ENCODE measurements at places on chromosomes 3 and 15.
A peak's percentile ranks its signal among the peaks of the same experiment; 100 is the strongest.

DNA sequence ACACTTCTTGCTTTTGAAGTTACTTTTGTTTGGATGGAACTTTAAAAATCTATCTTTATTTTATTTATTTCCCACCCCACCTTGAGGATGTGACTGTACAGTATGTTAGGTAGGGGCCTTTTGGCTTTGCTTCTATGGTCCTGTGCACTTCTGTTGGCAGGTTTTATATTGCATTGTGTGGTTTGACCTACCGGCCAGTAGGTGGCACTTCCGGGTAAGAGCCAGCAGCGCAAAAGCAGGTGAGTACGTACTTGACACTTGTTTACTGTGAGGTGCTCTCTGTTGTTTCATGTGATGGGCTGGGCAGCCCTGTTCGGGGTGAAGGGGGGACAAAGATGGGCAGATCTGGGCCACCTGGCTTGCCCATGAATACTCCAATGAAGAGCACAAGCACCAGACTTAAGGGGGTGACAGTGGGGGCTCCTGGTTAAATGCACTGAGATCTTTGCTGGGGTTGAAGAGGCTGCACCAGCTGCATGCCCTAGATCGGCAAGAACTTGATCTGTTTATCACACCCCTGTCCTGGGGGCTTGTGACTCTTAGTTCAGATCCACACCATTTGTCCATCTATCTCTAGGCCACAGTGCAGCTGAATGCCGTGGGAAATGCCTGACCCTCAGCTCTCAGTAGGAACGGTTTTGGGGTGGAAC lies 131.6 kb downstream of the NLGN1 start:
- no peak for DNase-seq

- DNase-seq, result peak; percentile 63
These were observed 74.0 kb upstream of the PLCL2 start for GRCh38 chr3:16810593-16811367.

- peak; percentile 28 for DNase-seq
These were observed 123.2 kb downstream of the IGF1R start for GRCh38 chr15:98771541-98771940.

- peak; percentile 88 for DNase-seq
These were observed 79.2 kb downstream of the EFL1 start for GRCh38 chr15:82183121-82184031.

GRCh38 chr3:194485468-194485880 lies 1.3 kb downstream of the ATP13A3 start:
- DNase-seq, result peak; percentile 45

GRCh38 chr3:189936201-189936945 lies 184.3 kb downstream of the P3H2 start:
- no peak for DNase-seq

DNA sequence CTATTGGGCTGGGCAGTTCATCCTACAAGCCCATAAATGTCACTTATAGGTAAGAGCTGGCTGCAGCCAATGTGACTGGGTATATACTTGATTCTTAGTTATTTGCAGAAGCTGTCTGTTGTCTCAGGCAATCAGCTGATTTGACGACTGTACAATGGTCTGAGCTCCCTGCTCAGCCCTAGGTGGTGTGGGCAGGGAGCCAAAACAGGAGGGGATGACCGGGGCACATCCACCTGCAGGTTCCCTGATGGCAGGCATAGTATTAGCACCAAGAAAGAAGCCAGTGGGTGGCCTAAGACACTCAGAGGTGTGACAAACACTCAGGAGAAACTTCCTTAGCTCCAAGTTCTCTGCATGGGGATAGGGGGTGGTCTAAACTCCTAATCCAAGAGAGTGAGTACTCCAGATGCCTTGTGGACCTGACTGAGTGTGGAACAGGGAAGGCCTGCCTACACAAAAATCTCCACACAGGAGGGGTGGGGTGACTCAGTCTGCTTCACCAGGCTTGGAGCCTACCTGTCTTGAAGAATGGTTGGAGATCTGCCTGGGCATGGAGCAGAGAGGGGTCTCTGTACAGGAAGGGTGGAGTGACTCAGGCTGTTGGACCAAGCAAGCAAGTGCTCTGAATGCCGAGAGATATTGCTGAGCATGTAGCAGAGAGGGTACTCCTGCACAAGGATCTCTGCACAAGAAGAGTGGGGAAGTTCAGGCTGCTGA lies 690.4 kb upstream of the NAALADL2 start:
- DNase-seq, result no peak

DNA sequence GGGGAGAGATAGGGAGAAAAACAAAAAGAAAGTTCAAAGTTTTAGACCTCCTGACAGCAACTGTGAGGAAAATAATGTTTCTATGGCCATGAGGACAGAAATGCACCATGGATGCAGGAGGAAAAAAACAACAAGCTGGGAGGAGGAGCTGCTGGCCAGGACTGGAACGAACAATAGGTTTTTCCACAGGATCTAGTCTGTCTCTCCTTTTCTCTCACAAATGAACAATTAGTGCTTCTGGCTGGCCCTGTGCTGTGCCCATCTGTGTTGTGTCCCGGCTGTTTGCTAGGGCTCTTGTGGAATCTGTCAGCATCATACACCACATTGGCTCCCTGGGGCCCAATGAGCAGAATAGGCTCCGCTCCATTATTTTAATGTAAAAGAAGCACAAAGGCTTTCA lies 15.2 kb downstream of the GK5 start:
- DNase-seq, result peak; percentile 43

- DNase-seq, result peak; percentile 72
These were observed 30.2 kb downstream of the KCNAB1 start for GRCh38 chr3:156150434-156151066.

DNA sequence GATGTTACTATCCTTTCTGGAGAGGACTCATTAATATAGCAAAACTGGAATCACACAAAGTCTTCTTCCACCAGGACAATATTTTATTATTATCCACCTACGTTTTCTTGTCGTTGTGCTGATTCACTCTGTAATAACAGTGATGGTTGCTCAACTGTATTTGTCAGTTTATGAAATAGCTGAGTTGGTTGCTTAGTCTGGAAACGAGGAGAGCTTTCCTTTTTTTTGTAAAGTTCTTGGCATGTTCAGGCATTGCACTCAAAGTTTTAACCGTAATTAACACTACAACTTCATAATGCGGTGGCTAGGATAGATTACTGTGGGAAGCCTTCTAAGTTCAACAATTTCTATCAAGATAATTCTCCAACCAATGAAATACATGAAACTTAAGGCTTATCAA lies 131.2 kb downstream of the RAP2B start:
- no peak for DNase-seq

GRCh38 chr3:187957582-187957981 lies 196.4 kb upstream of the LPP start:
- no peak for DNase-seq

GRCh38 chr3:110397115-110397514 lies 674.5 kb upstream of the NECTIN3 start:
- DNase-seq, result no peak

DNA sequence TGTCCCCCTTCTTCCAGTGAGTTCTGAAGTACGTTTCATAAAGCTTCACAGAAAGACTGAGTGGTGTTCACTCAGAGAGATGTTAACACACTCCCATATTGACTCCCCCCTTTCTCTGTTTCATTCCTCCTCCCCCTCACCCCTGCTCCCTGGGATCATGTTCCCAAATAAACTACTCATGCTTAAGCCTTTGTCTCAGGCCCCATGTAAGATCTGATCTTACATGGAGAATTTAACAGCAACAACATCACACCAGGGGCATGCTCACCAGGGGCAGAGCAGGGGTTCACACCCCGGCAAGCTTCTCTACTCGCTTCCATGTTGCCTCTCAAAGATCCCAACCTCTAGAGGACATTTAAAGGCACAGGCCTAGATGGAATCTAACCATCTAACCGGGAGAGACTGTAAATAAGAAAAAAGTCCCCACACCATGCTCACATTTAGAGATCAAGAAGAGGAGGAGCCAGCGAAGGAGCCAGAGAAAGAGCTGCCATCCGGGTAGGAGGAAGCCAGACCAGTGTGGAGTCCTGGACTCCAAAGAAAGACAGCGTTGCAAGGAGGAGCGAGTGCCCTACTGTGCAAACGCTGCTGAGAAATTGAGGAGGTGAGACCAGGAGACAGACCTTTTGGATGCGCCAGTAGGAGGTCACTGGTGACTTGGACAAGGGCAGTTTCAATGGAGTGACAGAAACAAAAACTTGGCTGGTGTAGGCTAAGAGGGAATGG lies 21.4 kb upstream of the SRP14 start:
- no peak for DNase-seq

GRCh38 chr15:31977812-31978661 lies 52.3 kb upstream of the CHRNA7 start:
- DNase-seq, result peak; percentile 79

DNA sequence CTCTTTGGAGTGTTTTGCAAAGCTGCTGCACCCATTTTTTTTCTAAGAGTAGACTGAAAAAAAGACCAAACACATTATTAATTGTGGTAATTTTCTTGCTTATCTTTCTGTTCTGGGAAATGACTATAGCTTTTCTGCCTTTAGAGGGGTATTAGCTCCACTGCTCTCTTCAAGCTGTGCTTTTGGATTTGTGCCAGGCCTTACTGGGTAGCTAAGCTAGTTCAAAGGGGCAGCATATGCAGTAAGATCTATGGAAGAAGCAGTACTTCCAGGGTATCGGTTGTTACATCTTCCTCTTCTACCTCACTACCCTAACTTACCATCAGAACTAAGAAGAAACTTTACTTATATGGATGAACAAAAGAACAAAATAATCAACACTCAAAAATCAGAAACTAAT lies 28.7 kb upstream of the ARIH1 start:
- no peak for DNase-seq

DNA sequence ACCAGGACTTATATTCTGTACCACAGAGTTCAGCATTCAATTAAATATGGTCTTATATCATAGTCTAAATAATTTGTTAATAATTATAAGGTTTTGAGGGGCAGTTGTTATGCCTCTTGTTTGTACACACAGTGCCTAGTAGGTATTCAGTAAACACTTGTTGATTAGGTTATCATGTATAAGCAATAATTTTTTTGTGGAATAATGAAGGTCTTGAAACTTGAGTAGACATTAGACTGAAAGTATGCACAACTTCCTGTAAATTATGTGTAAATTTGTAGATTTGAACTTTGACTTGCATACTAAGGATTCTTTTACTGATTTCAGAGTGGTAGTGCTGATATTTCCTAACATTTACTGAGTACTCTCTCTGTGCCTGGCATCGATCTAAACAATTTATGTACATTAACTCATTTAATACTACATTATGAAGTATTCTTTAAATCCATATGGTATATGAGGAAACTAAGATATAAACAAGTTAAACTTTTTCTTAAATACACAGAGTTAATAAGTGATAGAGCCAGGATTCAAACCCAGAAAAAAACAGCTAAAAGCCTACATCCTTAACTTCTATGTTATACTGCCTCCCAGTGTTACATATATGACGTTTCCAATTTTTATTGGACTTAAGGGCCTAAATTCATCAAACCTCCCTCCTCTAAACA lies 65.1 kb downstream of the GLCE start:
- peak; percentile 20 for DNase-seq

- no peak for DNase-seq
These were observed 122.2 kb downstream of the EEFSEC start for GRCh38 chr3:128275316-128276145.

GRCh38 chr3:144033240-144033589 lies 61.6 kb downstream of the DIPK2A start:
- no peak for DNase-seq

GRCh38 chr3:186209810-186210752 lies 101.2 kb upstream of the ETV5 start:
- DNase-seq, result peak; percentile 89

GRCh38 chr3:143168855-143169192 lies 49.3 kb downstream of the CHST2 start:
- DNase-seq, result no peak

- DNase-seq, result no peak
These were observed 185.6 kb upstream of the MBNL1 start for GRCh38 chr3:152083135-152083534.

DNA sequence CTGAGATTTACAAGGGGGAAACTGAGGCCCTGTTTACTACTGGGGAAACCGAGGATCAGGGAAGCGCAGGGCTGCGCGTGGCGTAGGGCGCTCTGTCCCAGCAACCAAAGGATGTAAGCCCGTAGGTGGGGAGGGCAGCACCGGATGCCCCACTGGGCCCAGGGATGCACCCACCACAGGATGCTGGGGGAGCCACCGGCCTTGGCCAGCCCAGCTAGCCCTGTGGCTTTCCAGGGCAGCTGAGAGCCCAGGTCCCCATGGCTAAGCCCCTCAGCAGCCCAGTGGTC lies 33.4 kb downstream of the RPN1 start:
- no peak for DNase-seq

- no peak for DNase-seq
These were observed 83.0 kb upstream of the NAALADL2 start for GRCh38 chr3:174776123-174776522.

- peak; percentile 8 for DNase-seq
These were observed 2.9 kb downstream of the USP50 start for GRCh38 chr15:50543556-50543955.

DNA sequence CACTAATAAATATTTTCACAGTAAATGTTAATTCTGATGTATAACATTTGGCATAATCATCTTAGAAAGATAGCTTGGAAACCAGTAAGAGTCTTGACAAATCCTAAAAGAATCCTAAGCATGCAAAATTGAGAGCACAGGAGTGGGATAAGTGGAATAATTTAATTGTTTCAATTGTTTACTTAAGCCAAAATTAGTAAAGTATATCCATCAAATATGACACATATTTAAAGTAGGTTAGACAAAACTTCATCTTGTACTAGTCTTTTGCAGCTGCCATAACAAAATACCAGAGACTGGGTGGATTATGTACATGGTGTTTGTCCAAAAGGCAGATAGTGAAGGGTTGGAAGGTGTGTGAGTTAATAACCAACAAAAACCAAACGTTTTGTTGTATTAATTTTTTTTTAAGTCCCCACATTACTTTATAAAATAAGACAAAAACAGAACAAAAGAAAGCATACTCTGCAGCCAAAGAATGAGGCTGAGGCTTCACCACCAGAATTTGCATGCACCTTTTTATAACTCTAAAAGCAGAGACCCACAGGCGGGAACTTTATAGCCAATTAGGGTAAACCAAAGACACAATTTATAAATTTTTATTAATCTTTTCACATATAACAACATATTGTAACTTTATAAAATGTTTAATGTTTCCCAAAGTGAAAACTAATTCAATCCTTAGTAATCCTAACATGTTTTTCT lies 41.9 kb upstream of the CD200R1L start:
- peak; percentile 24 for DNase-seq

DNA sequence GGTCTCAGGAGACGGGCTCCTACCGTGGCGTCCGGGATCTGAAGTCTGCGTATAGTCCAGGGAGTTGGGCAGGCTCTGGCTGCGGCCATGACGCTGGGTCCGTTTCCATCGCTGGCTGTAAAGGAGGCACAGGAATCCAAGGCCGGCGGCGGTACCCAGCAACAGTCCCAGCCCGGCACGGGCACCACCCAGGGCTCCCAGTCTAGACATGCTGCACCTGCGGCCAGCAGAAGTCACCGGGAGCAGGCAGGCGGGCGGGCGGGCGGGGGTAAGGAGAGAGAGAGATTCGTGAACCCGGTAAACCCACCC lies 526 bp downstream of the RMDN3 start:
- peak; percentile 41 for DNase-seq

- DNase-seq, result no peak
These were observed 5.9 kb downstream of the ZSCAN2 start for GRCh38 chr15:84606653-84607120.

GRCh38 chr3:158111861-158112260 lies 2.0 kb downstream of the RSRC1 start:
- DNase-seq, result no peak

All from astrocyte of the hippocampus (primary cell).